Progenitor cell of endocrine pancreas (in vitro differentiated cells): ENCODE measurements at places on chromosomes 7 and 10. TPM values are rescaled to one million over a fixed set of nuclear protein-coding genes. Genes with fewer than 3 reads are reported as not detected.
A peak's percentile ranks its signal among the peaks of the same experiment; 100 is the strongest.

H2AZ2 gene
- total RNA-seq: 220 and 244 TPM in 2 replicates

GRCh38 chr10:101311185-101312066 is 42.5 kb upstream of the BTRC start:
- peak overlapping the region; percentile 59 for H3K4me3 ChIP-seq
- H3K27ac ChIP-seq: no peak overlapping the region
- H3K4me1 ChIP-seq: peaks cover 7% of the 10 kb centered on the region
- peak; percentile 25 for DNase-seq

- no peak overlapping the region for H3K4me3 ChIP-seq
- no peaks in the 10 kb centered on the region for H3K36me3 ChIP-seq
- no peaks in the 10 kb centered on the region for H3K27me3 ChIP-seq
- H3K4me1 ChIP-seq: no peaks in the 10 kb centered on the region
- no peak for DNase-seq
- no peak overlapping the region for H3K27ac ChIP-seq
Measured at GRCh38 chr10:33402220-33403073, 68.0 kb upstream of the NRP1 start.

DNA sequence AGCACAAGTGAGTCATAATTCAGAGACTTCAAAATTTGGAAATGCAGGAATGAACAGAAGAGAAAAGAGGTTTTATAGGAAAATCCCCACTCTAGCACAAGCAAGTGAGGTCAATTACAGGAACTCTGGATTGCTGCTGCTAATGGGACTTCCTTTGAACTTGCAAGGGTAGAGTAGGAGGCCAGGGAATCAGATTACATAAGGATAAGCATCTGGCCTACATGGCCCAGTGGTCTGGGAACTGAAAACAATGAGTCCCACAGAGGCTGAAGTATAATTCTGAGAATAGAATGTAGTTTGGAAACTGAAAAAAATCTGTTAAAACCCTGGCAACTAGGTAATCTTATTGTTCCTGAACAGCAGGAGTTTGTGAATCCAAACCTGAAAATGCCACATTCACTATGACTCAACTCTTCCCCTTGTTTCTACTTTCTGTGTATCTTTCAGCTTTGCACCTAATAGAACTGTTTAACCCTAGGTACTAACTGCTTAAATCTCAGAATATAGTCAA is 66.5 kb downstream of the CTNNA3 start:
- no peaks in the 10 kb centered on the region for H3K36me3 ChIP-seq
- H3K27me3 ChIP-seq: no peaks in the 10 kb centered on the region
- H3K27ac ChIP-seq: no peak overlapping the region
- H3K4me1 ChIP-seq: no peaks in the 10 kb centered on the region
- no peak for DNase-seq
- no peak overlapping the region for H3K4me3 ChIP-seq

DNA sequence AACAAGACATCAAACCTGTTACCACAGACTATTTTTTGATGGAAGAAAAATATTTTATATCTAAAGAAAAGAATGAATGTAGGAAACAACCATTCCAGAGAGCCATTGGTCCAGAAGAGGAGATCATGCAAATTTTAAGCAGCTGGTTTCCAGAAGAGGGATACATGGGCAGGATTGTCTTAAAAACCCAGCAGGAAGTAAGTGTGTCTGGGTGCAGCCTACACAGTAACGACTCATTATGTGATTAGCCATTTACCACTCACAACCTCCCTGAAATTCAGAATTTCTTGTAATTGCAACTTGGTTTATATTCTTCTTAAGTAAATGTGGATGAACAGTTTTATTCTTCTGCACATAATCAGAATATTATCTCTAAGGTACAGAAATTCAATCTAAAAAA is 46.2 kb downstream of the NOC3L start:
- no peaks in the 10 kb centered on the region for H3K36me3 ChIP-seq
- no peak for DNase-seq
- no peak overlapping the region for H3K27ac ChIP-seq
- H3K4me1 ChIP-seq: peaks cover 4% of the 10 kb centered on the region
- H3K27me3 ChIP-seq: no peaks in the 10 kb centered on the region

- no peak overlapping the region for H3K4me3 ChIP-seq
- H3K27me3 ChIP-seq: no peaks in the 10 kb centered on the region
- no peaks in the 10 kb centered on the region for H3K36me3 ChIP-seq
Measured at GRCh38 chr10:88062798-88063472, 199.5 kb downstream of the PTEN start.

GRCh38 chr7:132419542-132419941 is 156.7 kb downstream of the PLXNA4 start:
- no peaks in the 10 kb centered on the region for H3K36me3 ChIP-seq
- H3K27me3 ChIP-seq: peaks cover 21% of the 10 kb centered on the region
- DNase-seq: no peak
- no peak overlapping the region for H3K4me3 ChIP-seq
- H3K27ac ChIP-seq: no peak overlapping the region

- no peak overlapping the region for H3K27ac ChIP-seq
- no peak for DNase-seq
- no peak overlapping the region for H3K4me3 ChIP-seq
- no peaks in the 10 kb centered on the region for H3K36me3 ChIP-seq
Measured at GRCh38 chr7:4834601-4835397, 27.0 kb downstream of the PAPOLB start.

DNA sequence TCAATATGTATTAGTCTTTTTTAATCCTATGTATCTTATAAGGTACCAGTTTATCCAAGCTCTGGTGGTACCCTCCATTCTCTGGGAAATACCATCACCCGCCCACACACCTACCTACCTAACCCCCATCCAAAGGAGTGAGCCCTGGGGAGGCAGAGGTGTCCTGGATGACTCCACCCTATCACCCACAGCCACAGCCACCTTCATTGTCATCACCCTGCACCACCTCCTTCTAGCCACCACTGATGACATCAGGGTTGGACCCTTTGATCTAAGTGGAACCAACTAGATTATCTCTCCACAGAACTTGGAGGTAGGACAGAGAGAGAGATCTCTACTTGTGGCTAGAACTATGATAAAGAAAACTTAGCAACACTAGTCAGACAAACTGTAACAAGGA is 259.4 kb downstream of the PARD3 start:
- no peaks in the 10 kb centered on the region for H3K27me3 ChIP-seq
- no peaks in the 10 kb centered on the region for H3K4me1 ChIP-seq
- no peak overlapping the region for H3K27ac ChIP-seq
